Ascending aorta (tissue), 2 donors: ENCODE measurements at places on chromosomes 2 and 18. TPM values are rescaled to one million over a fixed set of nuclear protein-coding genes. Genes with fewer than 3 reads are reported as not detected.

Gene ITGA6
- total RNA-seq, result 40.7 TPM

Gene COL6A3
- 156 TPM for total RNA-seq

DNA sequence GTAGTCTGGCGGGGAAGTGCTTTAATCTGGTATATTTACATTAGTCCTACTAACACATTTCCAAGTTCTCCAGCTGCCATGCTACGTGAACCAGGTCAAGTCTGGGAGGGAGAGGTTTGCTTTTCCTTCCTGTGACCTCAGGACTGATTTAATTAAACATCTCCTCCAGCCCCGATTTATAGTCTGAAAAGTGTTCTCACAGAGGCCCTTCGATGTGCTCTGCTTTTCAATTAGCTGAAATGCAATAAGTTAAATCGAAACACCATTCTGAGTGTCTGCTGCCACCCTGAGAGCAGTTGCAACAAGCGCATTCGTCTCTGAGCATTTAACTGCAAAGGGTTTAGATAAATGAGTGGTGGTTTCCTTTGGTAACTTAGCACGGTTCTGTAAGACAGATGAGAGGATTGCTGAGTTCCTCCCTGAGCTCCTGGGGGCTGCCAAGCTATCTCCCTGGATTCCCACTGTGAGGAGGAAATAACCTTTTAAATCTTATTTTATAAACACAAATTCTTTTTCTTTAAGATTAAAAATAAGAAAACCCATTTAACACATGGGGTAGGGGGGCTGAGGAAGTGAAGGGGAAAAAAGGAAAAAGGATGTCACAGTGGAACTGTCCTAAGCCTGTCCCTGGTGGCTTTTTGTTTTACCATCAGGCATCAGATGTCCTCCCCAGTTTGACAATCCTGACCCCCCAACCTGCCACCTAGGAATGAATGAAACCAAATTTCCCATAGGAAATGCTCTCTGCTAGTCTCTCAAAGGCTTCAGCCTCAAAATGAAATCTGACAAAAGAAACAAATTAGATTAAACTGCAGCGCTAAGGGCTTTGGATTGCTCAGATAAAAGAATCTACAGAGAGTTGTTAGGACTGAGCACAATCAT, 56.5 kb upstream of the CREB1 start:
- H3K4me1 ChIP-seq, result peaks cover 3% of the 10 kb centered on the region
- H3K36me3 ChIP-seq, result no peaks in the 10 kb centered on the region
- peak overlapping the region; percentile 7 for H3K27ac ChIP-seq
- DNase-seq, result peak; percentile 70
- H3K4me3 ChIP-seq, result peak overlapping the region; percentile 52

Gene ANKRD29
- 118 TPM for total RNA-seq

DNA sequence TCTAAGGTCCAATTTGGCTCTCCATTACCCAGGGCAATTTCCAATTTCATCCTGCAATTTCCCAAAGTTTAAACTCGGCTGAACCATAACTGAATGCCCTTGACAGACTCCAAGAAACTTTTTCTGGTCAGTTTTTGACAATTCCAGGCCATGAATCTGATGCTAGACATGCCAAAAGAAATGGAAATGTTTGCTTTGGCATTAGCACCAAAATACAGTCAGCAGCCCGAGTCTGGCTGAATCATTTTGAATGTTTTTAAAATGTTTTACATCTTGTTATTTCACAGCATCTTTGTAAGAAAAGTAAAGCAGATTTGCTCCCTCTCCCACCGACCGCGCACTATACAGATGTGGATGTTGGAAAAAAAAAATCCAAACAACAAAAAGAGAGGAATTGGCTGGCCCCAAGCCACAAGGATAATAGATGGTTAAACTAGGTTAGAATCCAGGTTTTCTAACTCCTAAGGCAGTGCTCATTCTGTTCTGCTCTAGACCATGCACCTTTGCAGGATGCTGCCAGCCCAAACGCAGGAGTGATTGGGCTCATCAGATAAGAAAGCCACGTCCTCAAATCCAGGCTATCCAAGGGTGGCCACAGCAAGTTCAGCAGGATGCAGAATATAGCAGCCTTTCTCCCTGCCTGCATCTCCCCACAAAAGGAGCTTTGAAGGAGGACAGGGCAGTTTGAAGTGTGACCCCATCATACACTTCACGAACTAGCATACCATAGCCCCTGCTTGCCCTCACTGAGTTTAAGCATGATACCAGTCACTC, 167.5 kb downstream of the ALK start:
- H3K4me1 ChIP-seq, result peaks cover 4% of the 10 kb centered on the region
- H3K4me3 ChIP-seq, result no peak overlapping the region
- no peak for DNase-seq

GRCh38 chr18:35117951-35118411, 76.8 kb downstream of the MAPRE2 start:
- H3K27ac ChIP-seq, result peak overlapping the region; percentile 77
- H3K4me1 ChIP-seq, result peaks cover 28% of the 10 kb centered on the region
- peak overlapping the region; percentile 20 for H3K4me3 ChIP-seq
- no peaks in the 10 kb centered on the region for H3K27me3 ChIP-seq

DNA sequence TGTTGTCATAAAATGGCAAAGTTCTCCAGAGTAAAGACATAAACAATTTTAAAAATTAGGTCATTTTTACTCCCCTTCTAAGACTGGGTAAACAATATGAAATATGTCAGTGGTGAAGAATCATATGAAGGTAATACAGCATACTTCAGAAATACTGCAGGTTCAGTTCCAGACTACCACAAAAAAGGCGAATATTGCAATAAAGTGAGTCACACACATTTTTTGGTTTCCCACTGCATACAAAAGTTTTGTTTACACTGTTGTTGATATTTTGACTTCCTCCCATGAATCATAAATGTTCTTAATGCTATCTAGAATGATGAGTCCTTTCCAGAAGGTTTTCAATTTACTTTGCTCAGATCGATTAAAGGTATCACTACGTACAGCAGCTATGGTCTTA, 73.5 kb downstream of the SMC6 start:
- no peaks in the 10 kb centered on the region for H3K4me1 ChIP-seq
- no peak overlapping the region for H3K27ac ChIP-seq
- H3K27me3 ChIP-seq, result no peaks in the 10 kb centered on the region
- H3K4me3 ChIP-seq, result no peak overlapping the region

DNA sequence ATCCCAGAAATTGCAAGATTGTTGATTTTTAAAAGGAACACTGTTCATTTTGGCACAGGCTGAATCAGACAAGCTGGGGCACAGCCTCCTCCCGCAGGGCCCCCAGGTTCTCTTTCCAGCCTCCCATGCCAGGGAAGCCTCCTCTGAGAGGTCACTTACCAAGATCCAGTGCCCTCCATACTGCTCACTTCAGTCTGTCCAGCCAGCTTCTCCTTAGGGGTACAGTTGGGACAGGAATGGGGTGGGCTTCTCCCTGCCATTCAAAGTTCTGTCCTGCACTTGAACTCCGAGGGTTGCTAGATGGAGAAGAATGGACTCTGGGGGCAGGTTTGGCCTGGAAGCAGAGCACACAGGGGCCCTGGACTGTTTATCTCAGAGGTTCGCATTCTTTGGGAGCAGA, 7.5 kb upstream of the CYP26B1 start:
- DNase-seq, result no peak
- no peak overlapping the region for H3K4me3 ChIP-seq
- H3K4me1 ChIP-seq, result peaks cover under 1% of the 10 kb centered on the region
- H3K27me3 ChIP-seq, result no peaks in the 10 kb centered on the region

GRCh38 chr18:3332376-3332775, 70.4 kb downstream of the MYL12B start:
- no peak overlapping the region for H3K27ac ChIP-seq
- H3K4me3 ChIP-seq, result no peak overlapping the region
- no peak for DNase-seq
- H3K27me3 ChIP-seq, result no peaks in the 10 kb centered on the region
- no peaks in the 10 kb centered on the region for H3K36me3 ChIP-seq
- H3K4me1 ChIP-seq, result no peaks in the 10 kb centered on the region
